GOT3 (cell line): ENCODE measurements at places on chromosomes 7 and 10.

DNA sequence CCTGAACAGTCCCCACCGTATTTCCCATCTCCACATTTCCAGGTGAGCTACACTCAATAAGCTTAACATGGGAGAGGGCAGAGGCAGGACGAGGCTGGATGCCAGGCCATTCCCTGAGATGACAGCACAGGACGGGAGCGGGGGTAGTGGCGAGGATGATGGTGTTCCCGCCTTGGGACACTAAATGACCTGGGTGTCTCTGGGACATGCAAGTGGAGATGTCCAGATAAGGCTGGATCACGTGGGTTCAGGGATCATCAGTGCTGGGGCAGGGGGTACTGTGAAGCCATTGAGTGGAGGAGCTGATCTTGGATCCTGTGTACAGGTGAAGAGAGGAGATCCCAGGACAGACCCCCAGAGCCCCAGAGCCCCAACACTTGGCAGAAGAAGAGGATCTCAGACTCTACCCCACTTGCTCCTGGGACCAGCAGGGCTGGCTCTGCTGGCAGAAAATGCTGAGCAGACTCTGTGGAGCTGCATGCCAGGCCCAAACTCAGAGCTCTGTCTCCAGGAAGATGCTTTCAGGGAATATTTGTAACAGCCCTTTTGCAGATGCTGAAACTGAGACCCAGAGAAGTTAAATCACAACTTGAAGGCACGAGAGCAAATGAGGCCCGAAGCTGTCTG lies 29.7 kb upstream of the HSPA12A start:
- DNase-seq = no peak

DNA sequence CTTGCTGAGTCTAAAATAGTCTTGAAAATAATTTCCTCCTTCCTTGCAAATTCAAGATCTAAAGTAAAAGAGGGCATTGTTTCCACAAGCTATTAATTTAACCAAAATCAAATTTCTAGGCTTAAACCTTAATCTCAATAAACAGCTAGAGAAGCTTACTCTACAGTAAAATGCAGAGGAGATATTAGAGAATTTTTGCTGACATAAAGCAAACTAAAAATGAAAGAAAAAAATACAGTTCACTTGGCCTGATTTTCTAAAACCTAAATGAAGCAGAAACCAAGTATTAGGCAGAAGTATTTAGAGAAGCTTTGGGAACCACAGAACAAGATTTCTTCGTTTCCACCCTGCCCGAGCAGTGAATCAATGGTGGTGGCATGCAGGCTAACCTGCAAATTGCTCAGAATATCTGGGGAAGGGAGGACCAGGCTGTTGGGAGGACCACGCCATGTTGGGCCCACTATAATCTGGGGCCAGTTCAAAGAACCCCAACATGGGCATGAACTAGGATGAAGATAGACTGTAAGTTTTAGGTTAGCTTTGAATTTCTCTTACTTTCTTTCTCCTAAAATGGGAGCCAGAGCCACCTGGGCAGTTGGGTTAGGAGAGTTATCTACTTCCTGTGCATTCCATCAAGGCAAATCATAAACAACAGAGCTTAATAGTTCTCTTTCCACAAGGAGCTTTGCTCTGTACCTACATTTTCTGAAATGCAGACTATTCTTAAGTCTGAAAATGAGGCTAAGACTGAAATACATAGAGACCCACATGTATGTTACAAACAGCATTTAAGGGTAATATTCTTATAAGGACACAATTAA lies 4.1 kb downstream of the LAMB1 start:
- no peak for DNase-seq

GRCh38 chr10:96619796-96620773 lies 33.3 kb upstream of the TM9SF3 start:
- no peak for DNase-seq

GRCh38 chr7:148437043-148437442 lies 153.5 kb upstream of the C7orf33 start:
- no peak for DNase-seq

DNA sequence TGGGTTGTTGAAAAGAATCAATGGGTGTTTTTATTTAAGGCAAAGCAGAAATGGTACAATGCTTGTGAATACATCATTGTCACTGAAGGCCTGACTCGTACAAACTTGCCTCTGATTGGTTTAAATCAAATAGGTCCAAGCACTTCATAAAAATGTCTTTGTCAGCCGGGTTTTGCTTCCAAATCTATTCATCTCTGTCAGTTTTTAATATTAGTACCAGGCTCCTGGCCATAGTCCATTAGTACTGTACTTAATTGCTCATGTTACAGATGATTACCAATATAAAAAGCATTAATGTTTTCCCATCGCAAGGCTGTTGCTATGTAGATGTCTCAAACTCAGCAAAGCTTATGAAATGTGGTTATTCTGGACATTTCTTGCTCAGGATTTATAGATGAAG lies 171.9 kb downstream of the ARID5B start:
- DNase-seq = no peak

- DNase-seq = no peak
Measured at GRCh38 chr10:27743877-27744801, 1.5 kb downstream of the MKX start.

DNA sequence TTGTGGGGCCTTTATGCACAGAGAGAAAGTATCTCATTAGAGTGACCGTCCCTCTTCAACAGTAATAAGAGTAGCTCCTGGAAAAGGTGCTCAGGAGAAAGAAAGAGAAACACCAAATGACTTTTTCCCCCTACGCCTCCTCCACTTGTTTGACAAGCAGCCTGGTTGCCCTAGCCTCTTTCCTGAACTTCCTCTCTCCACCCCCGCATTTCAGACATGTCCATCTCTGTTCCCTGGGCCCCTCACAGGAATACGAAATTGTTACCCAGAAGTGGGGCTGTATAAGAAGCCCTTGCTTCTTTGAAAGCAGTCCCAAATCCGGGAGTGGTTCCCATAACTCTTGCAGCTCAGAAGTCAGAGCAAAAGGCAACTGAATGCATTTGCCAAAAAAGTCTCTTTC lies 119.6 kb upstream of the ADO start:
- DNase-seq = no peak

DNA sequence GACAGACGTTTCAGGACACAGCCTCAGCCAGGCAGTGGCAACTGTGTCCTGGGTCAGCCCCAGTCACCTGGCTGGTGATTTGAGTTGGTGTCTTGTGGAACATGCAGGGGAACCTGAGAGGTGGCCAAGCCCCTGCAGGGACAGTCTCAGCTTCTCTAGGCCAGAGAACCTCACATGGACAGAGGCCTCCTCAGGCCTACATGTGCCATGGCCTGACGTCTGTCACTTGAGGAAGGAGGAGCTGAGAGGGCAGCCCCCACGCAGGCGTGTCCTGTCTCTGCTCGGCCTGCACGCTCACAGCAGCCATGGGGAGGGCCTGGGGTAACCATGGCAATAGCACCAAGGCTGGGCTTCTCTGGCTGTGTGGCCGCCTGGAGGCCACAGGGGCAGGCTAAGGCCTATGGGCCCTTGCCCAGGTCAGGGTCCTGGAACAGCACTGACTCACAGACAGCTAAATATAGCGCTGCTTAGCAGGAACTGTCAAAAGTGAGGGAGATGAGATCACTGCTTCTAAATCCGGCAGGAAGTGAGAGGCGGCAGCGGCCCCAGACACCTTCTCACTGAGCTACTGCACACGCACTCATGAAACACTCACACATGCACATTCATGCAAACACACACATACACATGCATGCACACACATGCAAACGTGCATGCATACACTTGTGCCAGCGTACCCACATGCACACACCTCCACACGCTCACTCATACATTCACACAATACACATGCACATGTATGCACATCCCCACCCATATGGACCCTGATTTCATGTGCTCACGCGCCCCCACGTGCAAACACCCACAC lies 57.0 kb downstream of the YKT6 start:
- peak; percentile 74 for DNase-seq

- no peak for DNase-seq
Measured at GRCh38 chr10:89901895-89902294, 200.5 kb downstream of the KIF20B start.

DNA sequence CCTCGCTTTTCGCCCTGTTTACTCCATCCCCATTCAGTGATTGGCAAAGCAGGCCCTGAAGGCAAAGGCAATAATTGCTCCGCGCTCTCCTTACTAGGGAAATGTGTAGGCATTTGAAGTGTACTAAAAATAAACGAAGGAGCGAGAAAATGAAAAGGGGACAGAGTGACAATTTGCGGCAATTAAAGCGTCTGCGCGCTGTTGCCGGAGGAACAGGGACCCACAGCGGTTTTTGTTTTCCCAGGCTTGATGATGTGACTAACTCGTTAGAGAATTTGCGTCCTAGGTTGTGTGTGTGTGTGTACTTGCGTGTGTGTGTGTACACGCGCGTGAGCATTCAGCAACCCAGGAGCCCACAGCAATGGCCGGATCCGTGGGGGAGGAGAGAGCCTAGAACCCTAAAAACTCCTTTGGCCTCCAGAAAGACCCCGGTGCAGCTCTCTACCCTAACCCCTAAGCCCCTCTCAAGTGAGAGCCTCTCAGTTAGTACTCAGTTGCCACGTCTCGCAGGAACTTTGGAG lies 7.8 kb upstream of the DLX6 start:
- DNase-seq = no peak

DNA sequence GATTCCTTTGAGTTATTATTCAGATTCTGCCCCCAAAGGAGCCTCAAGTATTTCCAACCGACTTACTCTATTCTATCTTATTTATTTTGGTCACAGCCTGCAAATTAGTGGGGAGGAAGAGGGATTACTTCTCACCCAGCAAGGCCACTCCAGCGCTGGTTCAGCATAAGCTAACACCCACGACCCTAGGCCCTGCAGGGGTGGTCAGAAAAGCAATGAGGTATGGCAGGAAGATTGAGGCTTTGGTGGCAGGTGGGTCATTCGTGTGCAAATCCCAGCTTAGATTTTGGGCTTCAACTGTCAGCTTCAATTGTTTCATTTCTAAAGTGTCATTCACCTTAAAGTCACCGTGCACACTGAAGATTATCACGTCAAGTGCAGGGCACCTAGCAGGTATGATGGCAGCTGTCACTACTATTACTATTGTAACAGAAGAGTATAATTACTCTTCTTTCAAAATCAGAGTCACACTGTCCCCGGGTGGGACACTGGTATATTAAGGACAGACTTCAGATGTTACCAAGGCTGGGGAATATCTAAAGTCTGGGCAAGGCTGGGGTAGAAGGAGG lies 48.8 kb upstream of the OPTN start:
- DNase-seq = no peak

GRCh38 chr10:114767101-114767985 lies 54.2 kb upstream of the FHIP2A start:
- no peak for DNase-seq

DNA sequence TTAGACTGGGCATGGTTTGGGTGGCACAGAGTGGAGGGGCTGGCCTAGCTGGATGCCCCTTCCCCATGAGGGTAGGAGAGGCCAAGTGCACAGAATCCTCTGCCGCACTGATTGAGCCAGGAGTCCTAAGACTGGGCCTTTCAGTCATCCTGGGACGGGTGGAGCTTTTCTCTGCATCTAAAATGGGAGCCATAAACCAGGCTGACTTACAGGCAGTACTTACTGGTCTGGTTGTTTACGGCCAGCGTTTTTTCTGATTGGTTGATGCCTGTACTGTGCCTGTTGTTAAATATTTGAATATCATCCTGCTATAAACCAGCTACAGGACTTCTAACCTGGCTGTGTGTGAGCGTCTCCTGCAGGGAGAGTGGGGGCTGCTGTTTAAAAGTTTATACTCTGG lies 107.8 kb downstream of the CDH23 start:
- DNase-seq = no peak

DNA sequence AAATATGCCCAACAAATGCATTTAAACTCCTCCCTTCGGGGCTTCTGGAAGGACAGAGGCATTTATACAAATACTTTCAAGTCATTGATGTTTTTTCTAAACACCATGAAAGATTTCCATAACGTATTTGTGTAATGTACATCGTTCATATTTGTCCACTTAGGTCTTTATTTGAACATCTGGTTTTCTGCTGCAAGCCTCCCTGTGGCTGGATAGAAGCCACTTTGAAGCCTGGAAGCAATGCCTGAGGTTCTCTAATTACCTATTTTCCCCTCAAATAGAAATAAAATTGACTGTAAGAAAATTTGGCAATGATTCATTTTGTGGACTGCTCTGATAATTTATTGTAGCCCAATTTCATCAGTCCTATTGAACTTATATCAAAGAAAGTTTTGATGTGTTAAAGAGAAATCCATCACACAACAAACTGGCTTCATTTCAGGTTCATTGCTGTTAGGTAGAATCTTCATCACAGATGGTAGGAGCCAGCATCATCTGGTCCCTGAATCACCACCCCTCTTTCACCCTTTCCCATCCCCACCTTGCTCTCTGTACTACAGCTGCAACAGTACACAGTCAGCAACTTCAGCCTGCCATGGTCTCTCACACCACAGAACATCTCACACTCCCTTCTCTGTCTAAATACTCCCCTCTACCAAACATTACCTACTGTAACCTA lies 186.0 kb upstream of the MGMT start:
- no peak for DNase-seq

DNA sequence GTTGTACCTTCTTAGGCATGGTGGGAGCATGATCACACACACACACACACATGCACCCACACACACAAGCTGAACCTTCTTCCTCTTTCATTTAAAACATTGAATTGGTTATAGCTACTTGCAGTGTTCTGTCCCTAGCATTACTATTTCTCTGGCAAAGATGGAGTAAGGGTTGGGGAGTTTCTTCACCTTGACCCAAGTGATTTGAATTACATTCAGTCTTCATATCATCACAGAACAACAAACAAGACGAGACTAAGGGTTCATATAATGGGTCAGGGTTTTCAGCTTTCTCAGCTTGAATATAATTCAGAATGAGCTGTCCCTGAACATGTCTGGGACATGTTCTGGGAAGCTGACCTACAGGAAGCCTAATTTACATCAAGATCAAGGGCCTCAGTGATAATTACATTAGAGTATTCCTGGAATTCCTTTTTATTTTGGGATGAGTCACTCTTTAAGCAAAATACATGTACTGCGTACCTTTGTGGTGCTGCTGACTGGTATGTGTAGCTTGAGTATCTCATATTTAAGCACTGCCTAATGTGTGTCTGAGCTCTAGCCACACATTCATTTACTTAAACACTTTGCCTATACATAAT lies 213.5 kb upstream of the TMEM229A start:
- no peak for DNase-seq

GRCh38 chr10:66349076-66349475 lies 576.8 kb upstream of the LRRTM3 start:
- DNase-seq = no peak

DNA sequence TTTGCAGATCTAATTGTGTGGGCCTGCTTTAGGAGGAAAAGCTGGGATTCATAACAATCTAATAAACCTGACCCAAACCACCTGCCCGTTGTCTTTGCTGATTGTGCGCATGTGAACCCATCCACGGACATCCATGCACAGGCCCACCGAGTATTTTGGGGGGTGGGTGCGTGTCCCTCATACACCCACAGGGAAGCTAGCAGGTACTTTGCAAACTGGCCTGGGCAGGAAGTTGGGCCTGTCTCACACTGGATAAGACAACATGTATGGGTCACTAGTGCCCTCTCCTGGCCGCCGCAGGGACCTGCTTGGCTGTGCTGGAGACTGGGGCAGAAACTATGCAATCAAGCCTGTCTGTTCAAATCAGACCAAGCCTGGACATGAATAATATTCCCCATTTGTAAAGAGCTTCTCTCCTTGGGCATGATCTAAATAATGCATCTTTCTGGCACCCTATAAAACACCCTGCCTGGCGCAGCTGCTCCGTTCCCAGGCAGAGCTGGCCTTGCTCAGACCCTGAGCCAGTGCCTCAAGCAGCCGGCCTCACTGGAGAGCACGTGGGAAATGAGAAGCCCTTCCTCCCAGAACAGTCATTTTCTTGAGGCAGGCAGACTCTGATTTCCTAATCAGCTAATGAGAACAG lies 15.8 kb downstream of the ECHDC3 start:
- peak; percentile 11 for DNase-seq
